ENCODE measurements at places on chromosomes 4 and X.

DNA sequence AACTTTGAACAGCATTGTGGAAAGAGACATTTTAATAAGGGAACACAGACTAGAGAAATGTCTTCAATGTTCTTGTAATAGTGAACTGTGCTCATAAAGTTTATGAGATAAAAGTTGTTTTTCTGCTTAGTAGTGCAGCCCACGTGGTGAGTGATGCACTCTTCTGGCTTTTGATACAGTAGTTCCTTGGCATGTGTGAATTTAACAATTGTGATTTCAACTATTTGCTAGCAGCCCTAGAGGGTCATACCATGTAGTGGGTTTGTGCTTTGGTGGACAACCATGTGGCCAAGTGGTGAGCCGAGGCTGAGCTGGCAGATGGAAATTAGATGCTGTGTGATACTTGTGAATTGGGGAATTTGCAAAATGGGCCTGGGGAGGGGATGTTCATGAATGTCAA, 116.2 kb upstream of the SLC4A4 start:
- DNase-seq: no peak

DNA sequence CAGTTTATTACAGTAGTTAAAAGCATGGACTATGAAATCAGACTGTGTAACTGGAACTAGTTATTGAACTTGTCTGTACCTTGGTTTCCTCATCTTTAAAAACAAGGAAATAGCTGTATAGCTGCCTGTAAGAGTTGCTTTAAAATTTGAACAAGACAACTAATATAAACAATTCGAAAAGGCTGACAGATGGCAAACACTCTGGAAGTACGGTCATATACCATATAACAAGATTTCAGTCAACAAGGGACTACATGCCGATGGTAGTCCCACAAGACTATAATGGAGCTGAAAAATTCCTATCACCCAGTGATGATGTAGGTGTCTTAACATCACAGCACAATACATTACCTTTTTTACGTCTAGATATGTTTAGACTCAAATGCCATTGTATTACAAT, 78.7 kb downstream of the CNOT6L start:
- no peak for DNase-seq

- DNase-seq: no peak
Measured at GRCh38 chr4:98720871-98721480, 62.6 kb upstream of the TSPAN5 start.

GRCh38 chrX:38871129-38872029, 70.1 kb downstream of the MID1IP1 start:
- DNase-seq: no peak

GRCh38 chr4:116618638-116619037, 466.7 kb downstream of the TRAM1L1 start:
- DNase-seq: no peak

DNA sequence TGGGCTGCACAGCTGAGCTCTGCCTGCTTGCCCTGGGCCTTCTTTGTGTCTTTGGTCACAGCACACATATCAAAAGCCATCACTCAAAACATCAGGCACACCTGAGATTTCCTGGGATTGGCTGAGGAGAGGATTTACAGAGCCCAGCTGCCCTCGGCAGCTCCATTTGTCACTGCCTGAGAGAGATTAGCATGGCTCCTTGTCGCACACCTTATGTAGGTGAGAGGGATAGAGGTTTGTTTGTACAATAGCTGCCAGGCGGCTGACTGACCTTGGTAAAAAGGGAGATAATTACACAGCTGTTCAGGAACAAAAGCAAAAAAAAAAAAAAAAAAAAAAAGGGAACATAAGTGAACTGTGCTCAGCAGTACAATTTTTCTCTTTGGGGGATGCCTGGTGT, 63.2 kb downstream of the MGST2 start:
- DNase-seq: no peak

- DNase-seq: no peak
Measured at GRCh38 chr4:110641218-110641617, 18.3 kb upstream of the PITX2 start.

- no peak for DNase-seq
Measured at GRCh38 chrX:109714340-109714958, 18.6 kb downstream of the ACSL4 start.

- DNase-seq: no peak
Measured at GRCh38 chrX:72045552-72046277, 86.0 kb downstream of the RTL5 start.

GRCh38 chrX:2159393-2159792, 341.4 kb downstream of the DHRSX start:
- no peak for DNase-seq

- DNase-seq: no peak
Measured at GRCh38 chr4:45453258-45453853, 670.5 kb downstream of the GABRG1 start.

- no peak for DNase-seq
Measured at GRCh38 chrX:106802063-106802387, 448 bp upstream of the TBC1D8B start.

DNA sequence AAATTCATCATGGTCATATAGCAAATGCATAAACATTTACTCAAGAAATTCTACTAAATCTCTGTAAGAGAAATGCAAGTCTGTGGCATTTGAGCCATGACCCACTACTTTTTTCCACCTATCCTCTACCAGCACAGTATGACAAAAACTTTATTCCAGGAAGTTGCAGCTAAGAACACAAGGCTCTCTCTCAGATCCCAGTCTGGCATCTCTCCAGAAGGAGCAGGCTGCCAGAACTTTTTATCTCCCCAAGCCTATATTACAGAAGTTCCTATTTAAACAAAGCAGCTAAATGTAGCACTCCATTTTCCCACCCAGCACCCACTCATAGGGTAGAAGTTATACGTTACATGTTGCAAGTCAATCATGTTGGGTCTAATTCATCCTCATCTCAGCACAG, 49.3 kb upstream of the EPGN start:
- DNase-seq: no peak

- no peak for DNase-seq
Measured at GRCh38 chrX:36568946-36569345, 439.2 kb upstream of the FAM47C start.

DNA sequence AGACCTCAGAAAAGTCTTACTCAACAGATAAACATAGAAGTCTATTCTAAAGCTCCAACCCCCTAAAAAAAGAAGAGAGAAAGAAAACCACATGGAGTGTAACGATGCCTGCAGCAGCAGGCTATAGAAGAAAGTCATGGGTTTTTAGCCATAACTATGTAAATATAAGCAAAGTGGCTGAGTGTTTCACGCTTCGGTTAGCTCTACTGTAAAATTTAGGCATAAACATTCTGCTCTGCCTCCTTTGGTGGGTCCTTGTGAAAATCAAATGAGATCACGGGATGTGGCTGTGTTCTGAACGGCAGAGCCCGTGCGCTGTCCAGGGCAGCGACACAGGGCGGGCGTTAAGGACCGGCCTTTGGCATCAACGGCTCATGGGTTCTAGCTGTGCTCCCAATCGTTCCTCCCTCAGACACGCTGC, 78.4 kb downstream of the IRF2 start:
- DNase-seq: no peak

- no peak for DNase-seq
Measured at GRCh38 chrX:69076088-69076487, 89.2 kb downstream of the PJA1 start.

- DNase-seq: no peak
Measured at GRCh38 chrX:70452143-70452733, 7.6 kb downstream of the DLG3 start.

- no peak for DNase-seq
Measured at GRCh38 chrX:111811831-111812230, 64.2 kb upstream of the TRPC5OS start.

DNA sequence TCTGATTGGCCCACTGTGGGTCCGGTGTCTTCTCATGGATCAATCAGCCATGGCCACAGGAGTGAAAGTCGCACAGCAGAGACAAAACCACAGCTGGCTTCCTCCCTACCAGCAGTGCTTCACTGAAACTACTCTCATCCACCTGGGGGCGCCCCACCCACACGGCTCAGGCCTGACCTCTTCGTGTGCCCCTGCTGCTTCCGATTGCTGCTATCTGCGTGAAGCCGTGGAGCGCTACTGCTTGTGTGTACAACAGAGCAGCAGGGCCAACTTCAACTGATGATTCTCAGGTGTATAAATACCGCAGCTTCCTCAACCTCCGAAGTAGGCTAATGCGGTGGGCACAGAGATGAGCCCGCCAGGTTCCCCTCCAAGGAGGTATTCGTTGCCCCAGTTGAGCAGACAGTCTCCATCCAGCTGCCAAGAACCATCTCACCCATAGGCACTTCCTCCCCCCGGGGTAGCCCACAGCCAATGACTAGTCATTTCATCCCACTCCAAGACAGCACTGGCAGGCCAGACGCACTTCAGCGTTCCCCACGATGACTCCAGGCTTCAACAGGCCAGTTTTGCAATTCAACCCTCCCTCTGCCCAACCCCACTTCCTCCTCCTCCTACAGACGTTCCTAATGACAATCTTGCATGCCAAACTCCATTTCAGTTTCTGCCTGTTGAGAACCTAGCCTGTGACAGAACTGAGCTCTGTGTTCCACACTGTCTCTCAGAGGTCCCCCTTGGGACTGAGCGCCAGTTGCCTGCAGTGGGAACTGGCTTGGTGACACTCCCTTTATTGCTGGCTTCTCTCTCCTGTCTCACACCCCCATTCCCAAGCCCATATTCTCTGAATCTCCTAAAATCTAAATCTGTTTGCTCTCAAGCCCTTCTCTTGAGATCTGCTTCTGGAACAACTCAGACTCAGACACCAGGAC, 41.3 kb upstream of the ATP6AP2 start:
- peak; percentile 33 for DNase-seq

DNA sequence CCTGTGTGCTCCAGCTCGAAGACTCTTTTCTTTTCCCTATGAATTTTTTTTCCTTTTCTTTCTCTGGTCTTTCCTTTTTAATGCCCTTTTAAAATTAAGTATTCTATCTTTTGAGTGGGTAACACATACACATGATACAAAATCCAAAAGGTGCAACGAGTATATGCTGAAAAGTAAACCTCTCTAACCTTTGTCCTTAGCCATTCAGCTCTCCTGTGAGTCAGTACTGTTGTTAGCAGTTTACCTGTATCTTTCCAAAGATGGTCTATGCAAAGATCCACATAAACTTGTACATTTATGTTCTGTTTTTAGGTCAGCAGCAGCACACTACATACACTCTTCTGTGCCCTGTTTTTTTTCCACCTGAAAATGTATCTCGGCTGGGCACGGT, 28.7 kb downstream of the SLC25A43 start:
- no peak for DNase-seq

DNA sequence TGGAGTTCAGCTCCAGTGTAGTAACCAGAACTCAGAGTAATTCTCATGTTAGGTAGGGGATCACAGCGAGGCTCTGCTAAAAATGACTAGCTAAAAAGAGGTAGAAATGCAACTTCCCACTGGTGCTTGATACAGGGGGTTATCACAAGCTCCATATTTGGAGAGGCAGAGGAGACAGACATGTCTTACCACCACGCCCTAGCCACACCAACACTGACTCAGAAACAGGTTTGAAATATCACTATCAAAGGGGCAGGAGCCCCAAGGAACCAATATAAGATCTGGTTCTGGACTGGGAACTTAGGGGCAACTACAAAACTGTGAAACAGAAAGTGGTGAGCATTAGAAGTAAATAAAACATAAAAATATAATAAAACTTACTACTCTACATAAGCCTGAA, 62.9 kb downstream of the IQCM start:
- no peak for DNase-seq

GRCh38 chrX:5051831-5052491, 1176.7 kb downstream of the NLGN4X start:
- DNase-seq: no peak

GRCh38 chrX:103248553-103248952, 6.4 kb downstream of the TCEAL8 start:
- no peak for DNase-seq

DNA sequence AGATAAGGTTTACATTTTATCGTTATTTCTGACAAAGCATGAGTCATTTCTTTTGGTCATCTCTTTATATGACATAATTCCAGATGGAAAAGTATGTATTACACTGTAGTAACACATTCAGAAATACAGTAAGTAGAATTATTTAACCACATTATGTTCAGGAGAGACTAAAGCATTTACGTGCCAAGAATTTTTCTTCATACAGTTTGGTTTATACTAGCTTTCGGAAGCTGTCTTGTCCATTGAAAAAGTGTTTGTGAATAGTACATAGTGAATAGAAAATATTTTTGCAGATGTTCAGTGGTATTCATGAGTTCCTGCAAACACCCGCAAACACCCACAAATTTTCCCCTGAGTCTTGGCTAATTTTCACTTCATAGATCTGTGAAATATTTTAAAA, 1033.0 kb upstream of the INTU start:
- DNase-seq: no peak

GRCh38 chrX:68721991-68722860, 74.8 kb downstream of the STARD8 start:
- no peak for DNase-seq
